ENCODE measurements at places on chromosomes 4 and X.

- no peak for DNase-seq
Measured at GRCh38 chr4:123528501-123529277, 132.1 kb downstream of the SPRY1 start.

DNA sequence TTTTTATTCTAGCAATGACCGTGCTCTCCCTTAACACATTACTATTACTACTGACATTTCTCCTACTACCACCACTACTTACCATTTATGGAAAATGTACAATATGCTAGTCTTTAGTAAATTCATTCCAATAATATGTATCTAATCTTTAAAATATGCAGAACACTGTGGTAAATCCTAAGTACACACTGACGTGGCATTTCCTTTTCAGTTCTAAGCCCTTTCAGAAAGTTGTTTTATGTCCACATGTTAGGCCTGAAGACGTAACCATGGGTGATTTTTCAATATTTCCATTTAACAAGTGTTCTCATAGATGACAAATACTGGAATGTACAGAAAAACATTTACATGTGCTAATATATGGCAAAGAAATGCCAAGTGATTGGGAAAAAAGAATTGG lies 268.6 kb upstream of the SLIT2 start:
- DNase-seq = no peak

GRCh38 chr4:6908432-6909112 lies 1.1 kb upstream of the TBC1D14 start:
- DNase-seq = no peak

DNA sequence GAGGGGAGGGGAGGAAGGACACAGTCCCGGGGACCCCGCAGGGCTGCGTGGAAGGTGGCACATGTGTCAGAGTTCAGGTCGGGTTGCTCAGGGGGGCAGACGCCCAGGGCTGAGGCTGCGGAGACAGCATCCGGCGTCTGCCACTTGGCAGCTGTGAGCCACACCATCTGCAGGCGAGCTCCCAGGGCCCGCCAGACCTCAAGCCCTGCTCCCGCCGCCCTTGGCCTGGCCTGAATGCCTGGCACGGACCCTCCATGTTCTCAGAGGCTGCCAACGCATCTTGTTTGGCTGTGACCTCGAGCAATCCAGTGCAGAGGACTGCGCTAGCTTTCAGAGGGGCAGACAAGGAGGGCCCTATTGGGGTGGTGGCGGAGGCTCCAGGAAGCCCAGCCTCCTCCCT lies 5.1 kb downstream of the BGN start:
- no peak for DNase-seq

- peak; percentile 59 for DNase-seq
Measured at GRCh38 chr4:11404431-11404830, 24.3 kb downstream of the HS3ST1 start.

DNA sequence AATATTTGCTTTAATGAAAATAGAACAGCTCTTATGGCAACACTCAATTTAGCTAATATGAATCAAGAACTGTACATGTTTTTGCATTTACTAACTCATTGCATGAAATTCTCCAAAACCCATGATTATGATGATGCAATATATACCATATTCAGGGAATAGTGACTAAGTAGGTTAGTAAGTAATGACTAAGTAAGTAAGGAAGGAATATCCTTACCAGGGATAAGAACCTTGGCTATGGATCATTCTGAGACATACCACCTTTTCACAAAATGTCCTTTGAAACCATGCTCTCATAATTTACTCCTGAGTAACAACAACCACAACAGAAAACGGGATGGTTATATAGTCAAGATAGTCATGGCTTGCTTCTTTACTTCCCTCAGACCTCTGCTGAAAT lies 1513.0 kb downstream of the STIM2 start:
- DNase-seq = no peak

Measured in NCI-H187 (cell line).